ENCODE measurements at places on chromosomes 3 and 15.

DNA sequence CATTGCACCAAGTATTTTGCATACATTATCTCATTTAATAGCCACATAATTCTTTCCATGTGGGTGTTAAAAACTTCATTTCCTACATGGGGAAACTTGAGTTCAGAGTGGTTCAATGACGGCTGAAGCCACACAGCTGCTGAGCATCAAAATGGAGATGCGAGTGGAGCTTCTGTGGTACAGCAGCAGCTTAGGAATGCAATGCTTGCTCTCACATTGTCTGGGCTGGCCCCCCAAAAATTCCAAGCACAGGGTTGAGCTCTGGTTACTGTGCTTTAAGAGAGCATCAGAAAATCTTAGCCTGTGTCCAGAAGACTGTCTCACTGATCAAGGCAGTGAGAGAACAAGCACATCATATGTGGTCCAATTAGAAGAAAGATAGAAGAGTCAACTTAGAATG, 57.4 kb upstream of the GADL1 start:
- DNase-seq, result no peak

DNA sequence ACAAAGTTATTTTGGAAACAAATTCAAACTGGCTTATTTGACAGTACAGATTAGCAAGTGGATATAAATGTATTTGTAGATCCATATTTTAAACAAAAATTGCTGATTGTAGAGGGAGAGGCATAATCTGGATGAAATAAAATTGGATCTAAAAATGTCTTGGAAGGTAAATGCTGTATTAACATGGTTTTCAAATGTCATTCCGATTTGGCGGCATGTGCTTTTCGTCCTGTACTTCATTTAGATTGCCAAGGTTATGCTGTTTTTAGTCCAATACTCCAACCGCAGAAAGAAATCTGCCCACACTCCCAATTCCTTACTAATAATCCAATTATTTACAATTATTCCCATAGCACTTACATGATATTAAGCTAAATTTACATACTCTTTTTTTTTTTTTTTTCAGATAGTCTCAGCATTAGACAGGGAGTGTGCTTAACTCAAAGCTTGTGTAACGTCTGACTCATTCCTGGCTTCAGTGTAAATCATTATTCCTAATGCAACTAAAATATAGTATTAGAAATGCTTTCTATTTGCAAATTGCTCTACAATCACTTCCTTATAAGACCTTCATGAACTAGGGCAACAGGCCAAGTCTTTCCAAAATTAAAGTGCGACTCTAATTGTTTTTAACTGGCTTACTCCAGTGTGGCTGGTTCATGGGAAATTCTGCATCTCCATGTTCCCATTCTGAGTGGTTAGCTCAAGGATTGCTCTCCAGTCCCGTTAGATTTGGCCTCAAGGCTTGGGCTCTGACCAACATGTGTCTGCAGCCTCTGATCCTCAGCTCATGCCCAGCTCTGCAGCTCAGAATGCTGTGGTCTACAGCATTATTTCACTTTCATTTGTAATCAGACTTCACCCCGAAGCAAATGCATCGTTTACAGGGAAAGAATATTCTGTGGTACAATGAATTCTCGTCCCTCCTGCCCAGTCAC, 103.9 kb downstream of the FBN1 start:
- no peak for DNase-seq

DNA sequence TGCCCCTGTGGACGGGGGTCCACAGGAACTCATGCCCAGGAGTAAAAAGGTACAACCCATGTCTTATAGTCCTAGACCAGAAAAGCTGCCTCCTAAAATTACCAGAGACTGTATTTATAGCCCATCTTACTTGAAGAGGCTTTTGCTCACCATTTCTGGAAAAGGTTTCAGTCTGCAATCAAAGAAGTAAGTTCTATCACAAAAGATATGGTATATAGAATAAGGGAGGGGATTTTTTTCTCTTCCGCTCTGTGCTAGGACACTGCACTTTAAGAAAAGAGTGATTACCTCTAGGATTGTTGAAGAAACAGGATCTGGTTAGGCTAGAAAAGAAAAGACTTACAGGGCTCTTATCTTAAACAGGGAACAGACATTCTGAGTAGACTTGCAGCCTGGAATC, 2.6 kb downstream of the SSUH2 start:
- no peak for DNase-seq

DNA sequence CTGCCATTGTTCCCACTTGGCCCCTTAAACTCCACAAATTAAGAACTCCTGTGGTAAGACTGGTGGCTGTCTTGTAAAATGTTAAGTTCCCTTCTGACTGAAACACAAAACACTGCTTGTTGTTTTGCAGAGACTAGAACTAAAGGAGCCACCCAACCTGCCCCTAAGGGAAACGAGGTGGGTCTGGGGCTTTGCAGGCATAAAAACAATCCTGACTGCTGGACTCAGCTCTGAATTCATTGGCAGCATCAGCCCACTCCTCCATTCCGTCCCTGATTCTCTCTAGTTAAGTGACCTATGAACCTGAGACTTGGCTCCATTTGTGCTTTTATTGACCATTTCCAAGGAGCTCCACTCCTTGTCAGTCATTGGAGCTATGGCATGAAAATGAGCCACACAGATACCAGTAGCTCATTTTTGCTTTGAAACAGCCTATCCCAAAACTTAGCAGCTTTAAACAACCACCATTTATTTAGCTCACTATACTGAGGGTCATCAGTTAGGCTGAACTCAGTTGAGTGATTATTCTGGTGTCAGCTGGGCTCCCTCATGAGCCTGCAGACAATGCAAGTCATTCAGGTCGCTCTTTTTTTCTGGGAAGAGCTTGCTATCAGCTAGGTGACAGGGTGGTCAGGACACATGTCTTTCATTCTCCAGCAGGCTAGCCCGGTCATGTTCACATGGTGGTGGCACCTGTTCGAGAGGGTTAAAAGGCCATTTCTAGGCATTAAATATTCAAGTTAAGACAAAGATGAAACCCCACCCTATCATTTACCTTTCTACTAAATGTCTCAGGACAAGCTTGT, 175.1 kb upstream of the CTNNB1 start:
- no peak for DNase-seq

GRCh38 chr15:93986400-93986984, 244.9 kb upstream of the MCTP2 start:
- DNase-seq, result no peak

DNA sequence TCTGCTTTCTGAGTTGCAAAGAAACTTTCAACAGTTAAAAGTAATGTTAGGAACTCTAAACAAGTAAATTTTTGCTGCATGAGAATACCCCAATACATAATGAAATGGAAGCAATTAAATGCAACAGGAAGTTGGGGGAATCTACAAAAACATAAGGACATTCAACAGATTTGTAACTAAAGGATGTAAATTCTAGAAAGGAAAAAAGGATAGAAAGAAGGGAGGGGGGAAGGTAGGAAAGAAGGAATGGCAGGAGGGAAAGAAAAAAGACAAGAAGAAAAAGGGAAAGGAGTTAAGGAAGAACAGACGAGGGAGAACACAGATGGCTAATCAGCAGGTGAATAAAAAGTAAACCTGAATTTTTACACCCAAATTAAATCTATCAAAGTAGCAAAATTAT, 22.3 kb upstream of the ANP32A start:
- no peak for DNase-seq

- DNase-seq, result no peak
Measured at GRCh38 chr3:100213891-100214573, 46.8 kb upstream of the TBC1D23 start.

- peak; percentile 90 for DNase-seq
Measured at GRCh38 chr3:33113772-33114621, at the start of gene CRTAP. Gene CRTAP, plus strand, starts transcription at chr3:33114014. Its CDS starts 64 bp downstream, at chr3:33114078.

- DNase-seq, result no peak
Measured at GRCh38 chr3:63353383-63353782, 75.3 kb downstream of the SYNPR start.

GRCh38 chr3:183331498-183331897, 78.4 kb downstream of the B3GNT5 start:
- no peak for DNase-seq

GRCh38 chr3:151909681-151910405, 36.4 kb downstream of the SUCNR1 start:
- DNase-seq, result no peak

- DNase-seq, result no peak
Measured at GRCh38 chr15:70720228-70721016, 42.9 kb downstream of the UACA start.

DNA sequence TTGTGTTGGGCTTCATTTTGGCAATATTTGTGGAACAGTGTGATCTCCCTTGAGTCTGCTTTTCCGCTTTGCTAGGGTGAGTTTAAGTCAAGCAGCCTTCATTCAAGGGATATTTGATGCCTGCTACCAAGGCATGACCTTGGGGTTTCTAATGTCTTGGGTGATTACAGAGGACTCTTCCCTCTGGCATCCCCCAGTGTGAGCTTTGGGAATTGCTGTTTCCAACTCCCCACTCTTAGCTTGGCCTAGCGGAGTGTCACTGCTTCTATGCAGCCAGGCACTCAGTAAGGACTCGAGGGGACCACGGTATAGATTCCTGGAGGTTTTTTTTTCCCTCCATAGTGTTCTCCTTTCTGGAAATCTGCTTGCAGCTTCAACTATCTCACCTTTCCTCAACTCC, 21.1 kb downstream of the GCNT3 start:
- DNase-seq, result peak; percentile 37

GRCh38 chr3:98801043-98801747, 38.1 kb downstream of the ST3GAL6 start:
- no peak for DNase-seq

DNA sequence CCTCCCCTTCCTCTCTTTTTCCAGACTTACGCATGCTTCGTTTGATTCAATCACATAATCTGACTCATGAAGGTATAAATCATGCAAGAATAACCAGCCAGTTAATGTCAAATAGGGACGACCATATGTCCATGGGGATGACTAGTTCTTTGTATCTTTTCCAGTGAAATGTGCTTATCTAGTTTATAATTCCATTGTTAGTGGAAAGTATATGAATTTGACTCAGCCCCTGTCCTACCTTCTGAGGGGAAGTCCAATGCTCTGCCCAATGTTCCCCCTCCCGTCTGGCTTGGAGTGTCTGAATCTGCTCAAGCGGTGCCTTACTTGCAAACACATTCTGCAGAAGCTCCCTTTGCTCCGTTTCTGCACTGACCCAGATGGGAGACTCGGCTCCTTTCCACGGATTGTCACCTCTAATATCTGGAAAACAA, 55.0 kb upstream of the EPHB3 start:
- DNase-seq, result no peak

GRCh38 chr3:54262541-54262940, 140.2 kb downstream of the CACNA2D3 start:
- no peak for DNase-seq

DNA sequence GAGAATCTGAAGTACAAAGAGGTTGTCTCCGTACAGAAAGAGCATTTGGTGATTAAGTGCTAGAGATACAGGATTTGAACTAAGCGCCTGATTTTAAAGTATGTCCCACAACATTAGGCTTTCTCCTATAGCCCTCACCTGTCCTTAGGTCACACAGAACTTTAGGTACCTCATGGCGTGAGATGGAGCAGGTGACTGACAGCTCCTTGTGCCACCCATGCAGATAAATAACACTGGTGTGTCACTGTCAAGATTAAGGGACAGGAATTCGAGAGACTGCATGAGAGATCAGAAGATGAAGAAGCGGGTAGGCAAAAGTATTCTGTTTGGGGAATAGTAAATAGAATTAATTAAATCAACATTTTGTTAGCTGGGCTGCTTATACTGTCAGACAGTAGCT, 1.1 kb downstream of the BLM start:
- DNase-seq, result no peak

DNA sequence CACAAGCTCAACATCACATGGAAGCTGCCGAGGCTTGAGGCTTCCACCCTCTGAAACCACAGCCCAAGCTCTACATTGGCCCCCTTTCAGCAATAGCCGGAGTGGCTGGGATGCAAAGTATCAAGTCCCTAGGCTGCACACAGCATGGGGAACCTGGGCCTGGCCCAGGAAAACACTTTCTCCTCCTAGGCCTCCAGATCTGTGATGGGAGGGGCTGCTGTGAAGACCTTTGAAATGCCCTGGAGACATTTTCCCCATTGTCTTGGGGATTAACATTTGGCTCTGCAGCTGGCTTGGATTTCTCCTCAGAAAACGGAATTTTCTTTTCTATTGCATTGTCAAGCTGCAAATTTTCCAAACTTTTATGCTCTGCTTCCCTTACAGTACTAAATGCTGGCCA, 18.2 kb downstream of the HRG start:
- no peak for DNase-seq

DNA sequence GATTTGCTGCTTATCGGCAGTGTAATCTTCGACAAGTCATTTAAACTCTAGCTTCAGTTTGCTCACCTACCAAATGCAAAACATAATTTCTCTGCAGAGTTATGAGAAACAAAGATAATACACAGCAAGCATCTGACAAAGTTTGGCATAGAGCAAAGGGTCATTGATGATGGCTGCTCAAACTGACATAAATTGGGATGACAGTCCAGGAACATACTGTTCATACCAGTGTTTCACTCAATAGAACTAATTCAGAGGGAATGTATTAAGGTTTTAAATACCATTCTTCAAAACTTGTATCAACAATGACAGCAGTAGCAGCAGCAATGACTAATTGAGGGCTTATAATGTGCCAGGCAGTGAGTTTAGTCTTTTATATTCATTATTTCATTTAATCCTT, 137.6 kb downstream of the SPATA16 start:
- no peak for DNase-seq

DNA sequence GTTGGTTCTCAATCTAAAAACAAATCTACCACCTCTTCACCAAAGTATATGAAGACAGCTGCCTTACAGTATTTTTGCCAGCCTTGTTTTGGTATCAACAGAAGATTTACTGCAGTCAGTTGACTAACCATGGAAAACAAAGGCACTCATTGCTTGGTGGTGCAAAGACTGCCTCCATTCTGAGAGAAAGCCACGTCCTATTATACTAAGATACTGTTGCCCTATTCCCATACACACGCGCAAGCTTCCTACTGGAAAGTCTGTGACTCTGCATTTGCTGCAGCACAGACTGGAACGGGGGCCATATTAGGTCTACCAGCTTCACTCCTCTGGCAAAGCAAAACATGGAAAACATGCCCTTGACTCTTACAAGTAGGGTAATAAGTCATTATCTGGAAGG, 18.0 kb downstream of the MTMR10 start:
- DNase-seq, result no peak

DNA sequence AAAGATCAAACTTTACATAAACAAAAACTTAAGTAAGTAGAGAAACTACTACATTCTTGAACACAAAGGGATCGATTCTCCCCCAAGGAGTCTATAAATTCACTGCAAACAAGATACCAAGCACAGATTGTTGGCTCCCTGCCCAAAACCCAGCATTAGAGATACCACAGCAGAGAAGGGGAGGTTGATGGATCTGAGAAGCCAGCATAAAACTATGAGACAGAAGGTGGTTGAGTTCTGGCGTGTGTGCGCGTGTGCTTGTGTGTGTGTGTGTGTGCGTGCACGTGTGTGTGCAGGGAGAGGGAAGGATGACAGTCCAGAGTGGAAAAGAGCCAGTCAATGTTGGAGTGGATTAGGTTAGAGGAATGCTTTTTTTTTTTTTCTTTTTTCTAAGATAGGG, 143.2 kb upstream of the PRR20G start:
- no peak for DNase-seq
